ENCODE measurements at places on chromosomes 6 and 20.

GRCh38 chr6:106181664-106182418 is 95.7 kb downstream of the PRDM1 start:
- peak; percentile 73 for DNase-seq

DNA sequence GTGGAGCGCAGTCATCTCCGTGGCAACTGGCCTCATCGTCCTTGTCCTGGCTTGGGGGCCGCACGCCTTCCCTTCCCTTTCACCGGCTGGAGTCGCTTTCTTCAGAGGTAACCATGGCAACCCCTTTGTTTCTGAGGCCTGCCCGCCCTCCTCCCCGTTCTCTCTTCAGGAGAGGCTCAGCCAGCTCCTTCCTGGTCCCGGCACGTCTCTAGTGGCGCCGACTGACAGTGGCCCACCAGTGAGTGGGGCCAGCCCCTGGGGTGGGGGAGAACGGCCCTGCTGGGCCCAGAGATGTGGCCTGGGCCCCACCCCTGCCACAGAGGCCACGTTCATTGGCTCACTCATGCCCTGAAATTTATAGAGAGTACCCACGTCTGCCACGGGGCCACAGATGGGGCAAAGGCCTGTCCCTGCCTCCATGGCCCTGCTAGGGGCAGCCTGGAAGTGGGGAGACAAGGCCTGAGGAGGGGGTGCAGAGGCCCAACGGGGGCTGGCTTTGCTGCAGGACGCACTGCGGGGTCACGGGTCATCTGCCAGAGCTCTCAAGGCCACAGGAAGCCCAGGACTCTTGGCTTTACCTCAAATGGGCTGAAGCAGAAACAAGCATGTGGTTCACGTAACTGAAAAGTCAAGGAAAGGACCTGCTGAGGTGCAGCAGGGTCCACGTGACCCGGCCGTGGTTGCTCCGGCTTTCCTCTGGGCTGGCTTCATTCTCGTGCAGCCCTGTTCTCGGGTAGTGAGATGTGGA is 1.4 kb upstream of the OSBPL2 start:
- DNase-seq = no peak

GRCh38 chr20:40319741-40320516 is 369.1 kb downstream of the MAFB start:
- DNase-seq = no peak

GRCh38 chr6:130947464-130947863 is 115.6 kb downstream of the EPB41L2 start:
- DNase-seq = no peak

- no peak for DNase-seq
Observed at GRCh38 chr6:163756079-163756478, 341.6 kb downstream of the QKI start.

GRCh38 chr6:40517654-40518053 is 69.5 kb downstream of the LRFN2 start:
- no peak for DNase-seq

DNA sequence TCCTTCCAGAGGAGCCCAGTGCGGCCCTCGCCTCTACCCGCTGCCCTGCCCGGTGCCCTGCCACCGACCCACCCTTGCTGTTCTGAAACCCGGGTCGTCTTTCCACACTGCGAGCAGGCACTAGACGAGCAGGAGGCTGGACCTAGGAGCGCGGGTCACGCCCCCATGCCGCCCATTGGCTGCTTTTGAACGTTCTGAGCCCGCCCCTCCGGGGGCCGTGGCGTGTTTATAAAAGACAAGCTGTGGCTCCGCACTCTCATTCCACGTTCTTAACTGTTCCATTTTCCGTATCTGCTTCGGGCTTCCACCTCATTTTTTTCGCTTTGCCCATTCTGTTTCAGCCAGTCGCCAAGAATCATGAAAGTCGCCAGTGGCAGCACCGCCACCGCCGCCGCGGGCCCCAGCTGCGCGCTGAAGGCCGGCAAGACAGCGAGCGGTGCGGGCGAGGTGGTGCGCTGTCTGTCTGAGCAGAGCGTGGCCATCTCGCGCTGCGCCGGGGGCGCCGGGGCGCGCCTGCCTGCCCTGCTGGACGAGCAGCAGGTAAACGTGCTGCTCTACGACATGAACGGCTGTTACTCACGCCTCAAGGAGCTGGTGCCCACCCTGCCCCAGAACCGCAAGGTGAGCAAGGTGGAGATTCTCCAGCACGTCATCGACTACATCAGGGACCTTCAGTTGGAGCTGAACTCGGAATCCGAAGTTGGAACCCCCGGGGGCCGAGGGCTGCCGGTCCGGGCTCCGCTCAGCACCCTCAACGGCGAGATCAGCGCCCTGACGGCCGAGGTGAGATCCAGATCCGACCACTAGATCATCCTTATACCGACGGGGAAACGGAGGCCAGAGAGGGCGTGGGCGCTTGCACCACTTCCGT is at the start of gene ID1:
ID1 (plus strand) TSS at position 259 of the 871 bp plus-strand sequence; CDS start at position 358, 99 bp downstream.
- DNase-seq = peak; percentile 90

DNA sequence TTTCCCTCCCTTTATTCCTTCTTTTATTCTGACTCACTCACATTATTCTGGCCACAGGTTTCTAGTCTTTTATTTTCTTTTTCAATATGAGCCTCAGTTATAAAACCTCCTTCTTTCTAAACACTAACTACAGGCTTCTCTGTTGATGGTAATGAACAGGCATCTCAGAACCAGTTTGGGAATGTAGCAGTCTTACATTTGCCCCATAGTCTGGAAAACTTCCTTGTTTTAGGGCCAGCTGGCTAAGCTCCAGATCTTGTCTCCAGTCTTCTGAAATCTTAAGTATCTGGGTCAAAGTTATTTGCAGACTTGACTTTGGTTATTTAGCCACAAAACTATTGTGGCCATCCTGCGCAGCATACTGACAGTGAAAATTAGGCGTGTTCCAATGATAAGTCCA is 97.0 kb upstream of the MAN1A1 start:
- DNase-seq = no peak

GRCh38 chr20:43046966-43047365 is 142.7 kb downstream of the PTPRT start:
- no peak for DNase-seq

GRCh38 chr6:110662490-110663211 is 152.6 kb downstream of the CDK19 start:
- no peak for DNase-seq

DNA sequence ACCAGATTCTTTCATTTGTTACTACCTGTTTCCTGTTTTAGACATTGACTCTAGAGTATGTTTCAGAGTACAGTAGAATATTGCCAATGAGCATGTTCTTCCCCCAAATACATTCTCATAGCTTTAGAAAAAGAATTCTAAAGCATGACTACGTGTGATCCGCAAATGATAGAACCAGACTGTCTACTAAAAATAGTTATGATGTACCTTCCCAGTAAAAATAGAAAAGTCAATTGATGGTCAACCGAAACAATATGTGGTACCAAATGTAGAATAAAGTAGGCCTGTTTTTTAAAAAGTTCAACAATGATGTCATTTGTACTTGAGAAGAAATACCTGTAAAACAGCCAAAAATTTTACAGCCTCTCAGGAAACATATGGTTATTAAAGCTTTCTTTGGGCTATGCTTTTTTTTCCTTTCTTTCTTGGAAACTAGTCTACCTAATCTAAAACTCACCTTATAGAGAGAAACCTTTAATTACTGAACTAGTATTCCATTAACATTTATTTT is 130.1 kb upstream of the MTHFD1L start:
- DNase-seq = no peak

DNA sequence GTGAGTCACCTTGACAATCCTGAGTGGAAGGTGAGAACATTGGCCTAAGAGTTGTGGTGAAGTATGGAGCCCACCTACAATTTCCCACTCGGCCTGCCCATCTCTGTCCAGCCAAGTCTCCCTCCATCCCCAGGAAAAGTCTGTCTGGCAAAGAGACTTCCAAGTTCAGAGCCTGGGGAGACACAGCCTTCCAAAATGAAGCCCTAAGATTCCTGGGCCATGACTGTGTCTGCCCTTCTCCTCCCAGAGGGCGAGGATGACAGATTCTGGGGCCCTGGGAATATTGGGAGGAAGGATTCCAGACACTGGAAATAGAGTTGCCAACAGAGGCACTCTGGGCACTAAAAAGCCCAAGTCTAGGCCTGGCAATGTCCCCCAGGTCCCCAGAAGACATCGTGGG is 176.8 kb downstream of the NFATC2 start:
- no peak for DNase-seq

DNA sequence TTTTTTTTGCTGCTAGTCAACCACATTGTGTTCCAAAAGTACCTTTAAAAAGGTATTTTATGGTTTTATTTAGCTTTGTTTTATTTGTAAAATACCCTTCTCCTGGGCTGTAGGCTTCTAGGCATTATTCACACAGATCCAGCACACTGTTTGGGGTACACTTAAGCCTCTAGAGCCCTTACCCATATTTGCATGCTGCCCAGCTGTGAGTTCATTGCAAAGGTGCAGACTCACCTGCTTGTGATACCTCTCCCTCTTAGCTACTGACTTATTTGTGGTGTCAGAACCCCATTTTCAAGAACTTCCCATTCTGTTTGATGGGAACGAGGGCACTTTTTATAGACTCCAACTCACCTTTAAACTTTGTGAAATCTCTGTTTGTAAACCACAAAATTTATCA is 69.8 kb downstream of the RIN2 start:
- no peak for DNase-seq

DNA sequence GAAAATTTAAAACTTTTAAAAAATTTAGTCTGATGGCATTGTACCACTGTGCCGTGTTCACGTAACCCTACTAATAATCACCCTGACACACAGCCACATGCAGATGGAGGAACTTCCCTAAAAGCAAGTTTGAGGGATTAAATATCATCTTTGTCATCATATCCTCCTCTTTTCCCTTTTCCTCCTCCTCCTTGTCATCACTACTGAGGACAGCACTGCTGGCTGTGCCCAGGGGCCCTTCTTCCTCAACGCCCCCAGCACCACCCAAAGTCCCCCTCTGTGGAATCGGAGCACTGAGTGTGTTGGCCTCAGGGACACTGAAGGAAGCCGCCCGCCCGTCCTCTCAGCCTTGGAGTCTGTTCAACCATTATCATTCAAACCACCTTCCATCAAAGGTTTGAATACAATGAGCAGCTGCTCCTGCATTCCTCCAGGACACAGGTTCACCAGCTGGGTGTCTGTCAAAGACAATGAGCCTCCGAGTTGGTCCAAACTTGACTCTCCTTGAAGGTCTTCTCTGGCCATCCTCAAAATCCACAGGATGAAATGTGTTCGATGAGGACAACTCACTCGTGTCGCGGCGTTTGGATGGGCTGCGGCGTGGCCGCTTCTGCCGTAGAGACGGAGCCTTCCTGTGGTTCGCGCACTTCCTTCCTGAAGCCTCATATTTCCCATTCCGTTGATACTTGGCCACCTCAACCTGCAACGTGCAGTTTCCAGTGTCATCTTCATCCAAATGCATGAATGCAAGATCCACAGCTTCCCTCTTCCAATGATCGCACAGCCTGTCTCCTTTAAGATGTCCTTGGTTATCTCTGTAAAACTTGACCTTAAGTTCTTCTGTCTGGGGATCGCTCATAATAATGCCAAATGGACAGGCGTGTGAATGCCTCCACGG is 23.3 kb downstream of the NQO2 start:
- peak; percentile 72 for DNase-seq

- DNase-seq = no peak
Observed at GRCh38 chr20:50308513-50309279, 118.1 kb downstream of the CEBPB start.

GRCh38 chr20:58898629-58899408 is 46.3 kb downstream of the GNAS start:
- DNase-seq = no peak

DNA sequence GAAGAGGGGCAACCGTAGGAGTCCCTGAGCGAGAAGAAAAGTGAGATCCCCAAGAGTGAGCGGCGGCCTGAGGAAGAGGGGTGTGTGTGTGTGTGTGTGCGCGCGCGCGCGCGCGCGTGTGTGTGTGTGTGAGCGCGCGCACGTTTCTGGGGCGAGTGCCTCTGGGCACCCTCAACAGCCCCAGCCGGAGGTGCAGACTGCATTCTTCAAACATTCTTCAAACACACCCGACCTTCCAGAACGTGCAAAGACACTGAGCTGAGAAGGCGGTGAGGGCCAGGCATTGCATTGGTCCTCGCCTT is 76.2 kb upstream of the FOXP4 start:
- DNase-seq = no peak

GRCh38 chr6:7157752-7158616 is 50.2 kb downstream of the RREB1 start:
- no peak for DNase-seq

GRCh38 chr20:17863577-17864292 is 104.9 kb downstream of the SNX5 start:
- DNase-seq = no peak

GRCh38 chr6:44151348-44152108 is 7.1 kb upstream of the CAPN11 start:
- DNase-seq = peak; percentile 87

GRCh38 chr6:156438350-156438923 is 338.7 kb upstream of the ARID1B start:
- no peak for DNase-seq

DNA sequence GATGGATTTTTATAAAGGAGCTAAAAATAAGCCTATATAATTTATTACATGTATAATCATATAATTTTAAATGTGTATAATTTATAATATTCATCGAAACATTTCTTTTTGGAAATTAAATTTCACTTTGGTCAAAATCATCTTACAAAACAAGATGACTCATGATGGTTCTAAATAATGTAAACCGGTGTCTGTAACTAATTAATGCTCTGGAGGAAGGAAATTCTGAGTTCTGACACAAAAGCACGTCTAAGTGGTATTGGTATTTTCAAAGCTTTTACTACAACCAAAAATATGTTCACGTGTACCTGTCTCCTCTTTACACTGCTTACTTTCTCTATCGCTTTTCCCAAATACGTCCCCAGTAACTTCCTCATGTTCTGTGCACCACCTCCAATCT is 134.1 kb downstream of the MTHFD1L start:
- no peak for DNase-seq

DNA sequence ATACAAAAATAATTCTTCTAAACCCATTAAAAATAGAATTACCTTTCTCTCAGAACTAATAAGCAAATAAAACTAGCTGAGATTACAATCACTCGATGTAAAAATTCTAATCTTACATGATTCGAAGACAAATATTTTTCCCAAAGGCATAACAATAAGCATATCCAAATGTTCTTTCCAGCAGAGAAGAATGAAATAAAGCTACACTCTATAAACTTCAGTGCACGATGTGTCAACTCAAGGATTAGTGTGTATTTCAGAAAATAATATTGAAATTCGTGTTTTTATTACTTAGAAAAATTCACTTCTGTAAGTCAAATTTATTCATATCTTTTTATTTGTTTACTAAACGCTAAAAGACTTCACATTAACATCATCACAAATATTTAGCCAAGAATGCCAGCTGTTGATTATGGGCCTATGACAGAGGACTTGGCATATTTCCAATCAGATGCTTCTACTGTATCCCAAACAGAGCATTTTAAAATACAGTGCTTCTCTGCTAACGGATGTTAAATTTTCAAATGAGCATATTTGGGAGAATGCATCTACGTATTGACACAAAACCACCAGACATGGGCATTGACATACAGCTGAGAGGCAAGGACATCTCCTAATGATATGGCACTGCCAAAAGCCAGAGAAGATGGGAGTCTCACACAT is 54.7 kb upstream of the PDE7B start:
- no peak for DNase-seq

- DNase-seq = no peak
Observed at GRCh38 chr6:135280375-135281136, 99.4 kb downstream of the MYB start.
